GM04503 (cell line): ENCODE measurements at places on chromosomes 1 and 21.

GRCh38 chr1:101288491-101288944 lies 51.7 kb downstream of the S1PR1 start:
- peak; percentile 71 for DNase-seq

- no peak for DNase-seq
Observed at GRCh38 chr1:154425172-154425571, 20.0 kb downstream of the IL6R start.

DNA sequence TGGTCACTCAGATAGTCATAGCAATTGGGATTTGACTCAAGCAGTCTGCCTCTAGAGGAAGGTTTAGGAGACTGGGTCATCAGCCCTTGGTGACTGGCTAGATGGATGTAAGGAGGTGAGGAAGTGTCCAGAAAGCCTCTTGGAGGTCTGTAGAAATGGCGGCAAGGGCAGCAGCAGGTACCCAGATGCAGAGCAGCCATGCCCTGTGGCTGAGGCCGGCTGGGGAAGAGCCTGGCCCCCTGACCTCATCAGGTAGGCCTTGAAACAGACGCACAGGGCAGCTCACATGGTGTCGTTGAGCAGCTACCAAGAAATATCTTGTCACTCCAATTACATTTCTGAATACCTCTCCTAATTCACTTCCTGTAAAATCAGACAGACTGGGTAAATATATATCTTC lies 98.2 kb downstream of the DMRTB1 start:
- no peak for DNase-seq

DNA sequence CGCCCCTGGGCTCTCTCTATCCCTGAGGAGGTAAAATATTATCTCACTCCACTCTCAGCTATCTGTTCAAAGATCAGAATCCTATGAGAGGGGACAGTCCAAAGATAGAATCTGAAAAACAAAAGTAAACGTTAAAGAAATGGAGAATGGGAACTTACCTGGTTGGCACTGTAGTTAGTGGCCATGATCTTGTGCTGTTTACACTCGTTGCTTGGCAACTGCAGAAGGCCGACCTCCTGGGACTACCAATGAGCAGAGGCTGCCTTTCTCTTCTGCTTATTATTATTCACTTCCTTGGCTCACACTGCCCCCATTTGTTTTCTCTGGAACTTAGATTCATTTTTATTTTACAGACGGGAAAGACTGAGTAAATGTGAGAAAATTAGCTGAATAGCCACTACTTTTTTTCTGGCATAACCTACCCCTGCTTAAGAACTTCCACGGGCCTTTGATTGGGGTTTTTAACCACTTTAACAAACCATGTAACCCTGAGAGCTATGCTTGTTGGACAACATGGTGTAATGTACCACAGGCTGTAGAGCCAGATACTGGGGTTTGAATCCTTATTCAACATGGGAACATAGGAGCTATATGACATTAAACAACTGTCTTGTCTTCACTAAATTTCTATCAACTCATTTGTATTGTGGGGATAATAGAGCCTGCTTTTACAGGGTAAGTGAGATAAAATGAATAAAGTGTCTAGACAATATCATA lies at the start of gene CFAP126:
CFAP126 (minus strand) TSS at position 193 of the 717 bp plus-strand sequence; CDS start at position 185, 8 bp downstream.
- DNase-seq = peak; percentile 22

DNA sequence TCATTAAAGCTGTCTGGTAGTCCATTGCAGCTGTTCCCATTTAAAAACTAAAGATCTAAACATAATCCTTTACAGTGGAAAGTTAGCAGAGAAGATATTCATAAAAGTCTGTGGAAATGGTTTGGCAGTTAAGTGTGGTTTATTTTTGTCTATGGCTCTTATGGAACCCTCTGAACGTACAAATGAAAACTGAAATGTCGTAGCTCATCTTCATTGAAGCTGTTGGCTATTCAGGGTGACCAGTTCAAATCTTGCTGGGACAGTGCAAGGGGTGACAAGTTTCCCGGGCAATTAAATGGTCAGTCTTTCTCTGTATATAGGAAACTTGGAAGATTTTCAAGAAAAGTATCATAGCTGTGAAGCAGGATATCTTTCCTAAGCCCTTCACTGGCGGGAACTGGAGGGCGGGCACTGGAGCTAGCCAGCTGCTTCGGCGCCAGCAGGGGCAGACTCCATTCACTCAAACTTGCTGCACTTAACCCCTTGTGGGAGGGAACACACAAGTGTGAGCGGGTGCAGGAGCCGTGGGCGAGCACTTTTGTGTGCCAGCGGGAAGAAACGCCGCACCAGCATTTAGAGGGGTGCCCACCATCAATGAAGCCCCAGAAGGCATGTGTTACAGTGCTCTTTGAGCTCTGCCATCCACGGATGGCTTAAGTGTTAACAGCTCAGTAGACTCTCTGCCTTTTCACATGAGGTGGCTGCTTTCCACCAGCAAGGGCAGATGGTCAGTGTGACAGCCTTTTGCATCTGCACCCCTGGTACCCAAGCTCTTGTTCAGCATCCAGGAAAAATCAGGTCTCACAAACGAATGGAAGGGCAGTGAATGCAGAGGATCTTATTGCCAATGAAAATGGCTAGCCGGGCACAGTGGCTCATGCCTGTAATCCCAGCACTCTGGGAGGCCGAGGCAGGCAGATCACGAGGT lies 232.1 kb upstream of the KAZN start:
- no peak for DNase-seq

GRCh38 chr1:93519199-93519829 lies 71.4 kb downstream of the FNBP1L start:
- DNase-seq = no peak

GRCh38 chr1:77218477-77219165 lies 609 bp downstream of the PIGK start:
- peak; percentile 8 for DNase-seq

- DNase-seq = no peak
Observed at GRCh38 chr1:154710106-154710505, 102.1 kb upstream of the ADAR start.

DNA sequence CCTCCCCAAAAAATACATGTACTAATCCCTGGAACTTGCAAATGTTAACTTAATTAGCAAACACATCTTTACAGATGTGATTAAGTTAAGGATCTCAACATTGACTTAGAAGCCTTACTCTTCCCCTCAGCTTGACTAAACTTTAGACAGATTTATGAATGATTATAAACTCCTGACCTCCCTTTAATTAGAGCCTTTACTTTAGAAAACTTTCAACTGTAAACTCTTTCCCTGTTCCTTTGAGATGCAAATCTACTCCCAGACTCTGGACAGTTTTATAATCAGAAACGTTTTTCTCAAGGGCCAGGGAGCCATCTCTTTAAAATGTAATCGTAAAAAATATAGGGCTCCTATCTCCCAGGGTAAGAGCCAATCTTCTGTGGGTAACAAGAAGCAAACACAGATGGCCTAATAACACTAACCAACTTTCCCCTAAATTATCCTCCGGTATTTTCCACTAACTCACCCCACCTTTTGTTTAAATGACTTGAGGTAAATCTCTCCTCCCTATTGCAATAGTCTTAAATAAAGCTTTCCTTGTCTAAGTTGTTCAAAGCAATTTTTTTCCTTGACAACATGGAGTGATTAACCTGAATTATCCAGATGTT lies 284.1 kb downstream of the BRINP3 start:
- no peak for DNase-seq

- DNase-seq = peak; percentile 81
Observed at GRCh38 chr1:23394684-23395083, 25.0 kb upstream of the ZNF436 start.
